Right cardiac atrium (tissue), 5 donors: ENCODE measurements at places on chromosomes 3 and 15. TPM values are rescaled to one million over a fixed set of nuclear protein-coding genes. Genes with fewer than 3 reads are reported as not detected.

The CFAP91 gene
- total RNA-seq: 1.7 TPM

The PRTG gene
- total RNA-seq: 1.4 TPM

The LSMEM2 gene
- total RNA-seq: 5.3 TPM

The ABCC5 gene
- total RNA-seq: 43.5 TPM

The SUCNR1 gene
- total RNA-seq: 3.3 TPM

The IMPG2 gene
- 0.37 TPM for total RNA-seq

The HHLA2 gene
- not detected for total RNA-seq

The MAGI1 gene
- 38.3 TPM for total RNA-seq

The SMAD6 gene
- 63.4 TPM for total RNA-seq

The C3orf22 gene
- total RNA-seq: not detected

The DUOX1 gene
- 3.9 TPM for total RNA-seq

The PLSCR2 gene
- total RNA-seq: not detected

The STRIT1 gene
- total RNA-seq: not detected

The ZMYND10 gene
- total RNA-seq: 0.26 TPM

The SNTN gene
- not detected for total RNA-seq

The CDHR4 gene
- total RNA-seq: 0.29 TPM

The MUC4 gene
- not detected for total RNA-seq

The XYLB gene
- 0.37 TPM for total RNA-seq

The FSIP1 gene
- total RNA-seq: 0.47 TPM

The ZNF502 gene
- 3.5 TPM for total RNA-seq

The GPR171 gene
- 0.50 TPM for total RNA-seq

The TMA7 gene
- total RNA-seq: 187 TPM

The ANKRD34C gene
- total RNA-seq: not detected

The SYNM gene
- 463 TPM for total RNA-seq

The PPP1R2 gene
- total RNA-seq: 47.1 TPM

The GRAMD1C gene
- total RNA-seq: 1.7 TPM

The SMCO1 gene
- 28.4 TPM for total RNA-seq

The EFCC1 gene
- total RNA-seq: 1.1 TPM

The PRSS50 gene
- 0.31 TPM for total RNA-seq

The SLC22A14 gene
- not detected for total RNA-seq

The ADPGK gene
- total RNA-seq: 18.1 TPM

The PCSK6 gene
- total RNA-seq: 13.4 TPM

The SLC12A8 gene
- total RNA-seq: 1.7 TPM

The SERINC4 gene
- total RNA-seq: 0.29 TPM

The ACKR4 gene
- total RNA-seq: 7.0 TPM

The STAB1 gene
- total RNA-seq: 108 TPM

The LRRC2 gene
- 26.0 TPM for total RNA-seq

The LDHAL6B gene
- total RNA-seq: not detected

The IL16 gene
- total RNA-seq: 3.1 TPM
